Neural crest cell (in vitro differentiated cells): ENCODE measurements at places on chromosomes 12 and 14.

DNA sequence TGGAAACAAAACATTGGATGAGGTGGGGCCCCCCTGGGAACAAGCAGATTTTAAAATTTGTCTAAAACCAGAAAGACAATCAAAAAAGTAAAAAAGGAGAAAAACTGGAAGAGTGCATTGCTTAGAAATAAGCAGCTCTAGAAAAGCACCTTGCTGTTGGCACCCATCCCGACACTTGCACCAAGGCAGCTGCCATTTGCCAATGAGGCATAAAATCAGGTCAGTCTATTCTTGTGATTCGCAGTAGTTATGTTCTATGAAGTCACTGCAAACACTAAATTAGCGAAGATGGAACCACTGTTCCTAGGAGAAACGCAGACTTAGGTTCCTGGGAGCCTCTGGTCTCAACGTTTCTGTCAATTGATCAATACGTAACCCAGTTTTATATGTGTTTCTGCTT, 16.2 kb downstream of the VPS33A start:
- DNase-seq: no peak

GRCh38 chr12:50069539-50069938, 12.1 kb downstream of the ASIC1 start:
- no peak for DNase-seq

- DNase-seq: no peak
These were observed 120.7 kb downstream of the PIWIL1 start for GRCh38 chr12:130458341-130458740.

GRCh38 chr12:124909831-124910560, 4.5 kb downstream of the UBC start:
- DNase-seq: no peak

DNA sequence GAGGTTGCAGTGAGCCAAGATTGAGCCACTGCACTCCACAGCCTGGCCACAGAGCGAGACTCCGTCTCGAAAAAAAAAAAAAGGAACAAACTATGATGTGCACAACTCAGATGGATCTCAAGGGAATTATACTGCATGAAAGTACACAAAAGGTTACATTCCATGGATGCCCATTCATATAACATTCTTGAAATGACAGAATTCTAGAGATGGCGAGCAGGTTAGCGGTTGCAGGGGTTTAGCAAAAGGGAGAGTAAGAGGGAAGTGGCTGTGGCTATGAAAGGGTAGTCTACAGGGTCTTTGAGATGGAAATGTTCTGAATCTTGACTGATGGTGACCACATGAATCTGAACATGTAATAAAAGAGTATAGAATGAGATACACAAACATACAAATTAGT, 49.7 kb downstream of the CKB start:
- DNase-seq: no peak

DNA sequence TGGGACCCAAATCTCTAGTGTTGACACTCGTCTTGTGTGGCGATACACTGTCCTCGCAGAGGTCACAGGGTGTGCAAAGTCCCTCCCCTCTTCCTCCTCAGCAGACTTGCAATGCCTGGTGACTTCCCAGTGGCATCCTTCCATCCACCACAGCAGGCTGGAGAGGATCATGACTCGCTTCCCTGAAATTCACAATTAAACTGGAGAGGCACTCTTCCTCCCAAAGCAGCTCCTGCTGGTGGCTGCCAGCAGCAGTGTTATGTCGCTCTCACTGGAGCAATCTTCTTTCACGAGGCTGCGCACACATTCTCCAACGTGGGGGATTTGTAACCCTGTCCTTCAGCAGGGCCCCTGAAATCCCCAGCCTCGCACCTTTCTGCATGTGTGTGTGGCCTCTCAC, 145.2 kb upstream of the TMCC3 start:
- no peak for DNase-seq

- no peak for DNase-seq
These were observed 109.5 kb downstream of the AEBP2 start for GRCh38 chr12:19548834-19549233.

DNA sequence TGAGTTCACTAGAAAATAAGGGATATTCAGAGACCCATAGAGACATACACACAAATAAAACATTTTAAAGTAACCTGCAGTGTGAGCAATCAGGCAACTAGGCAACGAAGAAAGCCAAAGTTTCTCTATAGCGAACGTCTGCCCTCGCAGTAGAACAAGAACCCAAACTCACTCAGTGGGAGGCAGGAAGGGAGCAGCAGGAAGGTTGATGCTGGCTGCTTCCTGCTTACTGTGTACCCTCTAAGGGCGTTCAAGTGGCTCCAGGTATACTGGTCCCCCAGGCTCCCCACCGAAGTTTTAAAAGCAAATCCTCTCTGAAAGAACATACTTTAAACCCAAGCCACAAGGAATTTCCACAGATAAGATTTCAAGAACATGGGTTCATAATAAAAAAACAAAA, 249.3 kb downstream of the FOXN3 start:
- DNase-seq: no peak

- DNase-seq: no peak
These were observed 585.6 kb upstream of the MIS18BP1 start for GRCh38 chr14:45838597-45838996.

DNA sequence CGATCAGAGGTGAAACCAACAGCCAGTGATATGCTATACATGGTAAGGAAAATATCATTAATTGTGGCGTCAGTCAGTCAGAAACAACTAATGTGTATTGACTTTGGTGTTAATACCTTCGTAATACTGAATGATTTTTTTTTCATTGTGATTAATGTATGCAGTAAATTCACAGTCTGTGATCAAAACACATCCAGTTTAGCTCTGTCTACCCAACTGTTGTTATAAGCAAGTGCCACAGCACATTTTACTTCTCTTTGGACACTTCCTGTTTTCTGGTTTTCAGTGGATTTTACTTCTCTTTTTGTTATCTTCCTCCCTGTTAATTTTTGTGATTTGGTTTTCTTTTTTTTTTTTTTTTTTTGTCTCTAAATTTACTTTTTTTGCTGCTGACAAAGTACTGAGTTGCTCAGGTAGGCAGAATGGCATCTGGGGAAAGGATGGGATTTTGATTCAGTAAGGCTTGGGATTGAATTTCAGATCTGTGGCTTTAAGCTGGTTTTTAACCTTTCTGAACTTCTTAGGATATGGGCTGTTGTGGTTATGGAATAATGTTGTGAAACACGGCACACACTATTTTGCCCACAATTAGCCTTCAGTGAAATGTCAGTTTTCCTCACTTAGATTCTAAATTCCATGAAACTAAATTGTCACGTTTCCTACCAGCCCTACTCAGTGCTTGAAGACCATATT, 604 bp downstream of the GLIPR1 start:
- DNase-seq: no peak

GRCh38 chr12:26088998-26089397, 35.8 kb downstream of the BHLHE41 start:
- no peak for DNase-seq

DNA sequence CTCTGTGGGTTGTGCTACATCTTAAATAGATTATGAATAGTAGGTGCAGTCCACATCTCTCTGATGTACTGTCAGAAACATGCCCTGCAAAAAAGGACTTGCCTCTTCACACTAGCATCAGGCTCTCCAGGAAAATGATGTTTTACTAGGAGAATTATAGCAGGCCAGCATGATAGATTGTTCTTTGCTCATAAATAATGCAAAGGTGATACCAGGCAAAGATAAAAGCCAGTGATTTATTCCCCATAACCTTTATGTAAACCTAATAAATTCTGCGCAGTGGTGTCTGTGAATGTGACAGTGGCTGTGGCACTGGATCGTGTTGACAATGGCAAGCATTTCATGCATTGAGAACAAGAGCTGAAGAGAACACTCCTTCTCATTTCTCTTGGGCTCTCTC, 646.5 kb upstream of the SEL1L start:
- no peak for DNase-seq

- DNase-seq: no peak
These were observed 16.8 kb downstream of the GPATCH2L start for GRCh38 chr14:76168531-76168930.

- no peak for DNase-seq
These were observed 44.5 kb downstream of the LRTM2 start for GRCh38 chr12:1864867-1865266.

DNA sequence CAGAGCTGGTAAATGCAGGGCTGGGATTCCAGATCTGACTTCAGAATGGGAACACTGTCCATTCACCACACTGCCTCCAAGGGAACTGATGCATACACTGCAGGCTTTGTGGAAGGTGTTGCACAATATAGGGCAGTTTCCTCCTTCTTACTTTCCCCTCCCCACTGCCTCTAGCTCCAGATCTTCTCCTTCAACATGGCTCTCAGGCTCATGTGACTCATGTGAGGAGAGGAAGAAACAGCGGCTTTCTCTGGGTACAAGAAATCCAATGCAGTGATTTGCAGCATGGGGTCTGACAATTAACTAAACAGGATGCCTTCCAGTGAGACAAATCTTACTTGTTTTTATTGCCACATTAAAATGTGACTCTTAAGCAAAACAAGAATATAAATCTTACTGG, 447.6 kb upstream of the CCDC196 start:
- no peak for DNase-seq

GRCh38 chr12:7117670-7118069, 8.7 kb upstream of the C1RL start:
- DNase-seq: no peak

- no peak for DNase-seq
These were observed 38.0 kb upstream of the FOXN3 start for GRCh38 chr14:89454996-89455395.

DNA sequence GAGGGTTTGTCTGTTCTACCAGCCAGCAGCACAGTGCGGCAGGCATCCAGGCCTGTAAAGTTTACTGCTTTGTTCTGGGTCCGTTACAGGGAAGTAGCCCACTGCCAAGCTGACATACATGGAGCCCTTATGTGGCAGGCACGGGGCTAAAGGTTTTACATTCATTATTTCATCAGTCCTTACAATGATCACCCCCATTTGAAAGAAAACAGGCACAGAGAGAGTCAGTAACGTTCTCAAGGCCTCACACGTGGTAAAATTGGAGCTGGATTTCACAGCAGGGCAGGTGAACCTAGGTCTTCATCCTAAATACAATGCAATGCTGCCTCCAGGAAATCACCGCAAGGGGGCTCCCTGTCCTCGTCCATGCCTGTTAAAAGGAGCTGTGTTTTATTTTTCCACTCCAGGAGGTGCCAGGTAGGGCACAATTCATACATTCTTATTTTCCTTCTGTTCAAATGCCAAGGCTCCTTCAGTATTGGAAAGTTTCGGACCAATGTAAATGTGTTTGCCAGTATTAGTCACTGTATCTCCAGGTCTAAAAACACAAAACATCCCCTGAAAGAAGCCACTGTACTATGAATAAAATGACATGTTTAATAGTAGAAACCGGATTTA, 172.2 kb upstream of the GZMB start:
- peak; percentile 59 for DNase-seq

DNA sequence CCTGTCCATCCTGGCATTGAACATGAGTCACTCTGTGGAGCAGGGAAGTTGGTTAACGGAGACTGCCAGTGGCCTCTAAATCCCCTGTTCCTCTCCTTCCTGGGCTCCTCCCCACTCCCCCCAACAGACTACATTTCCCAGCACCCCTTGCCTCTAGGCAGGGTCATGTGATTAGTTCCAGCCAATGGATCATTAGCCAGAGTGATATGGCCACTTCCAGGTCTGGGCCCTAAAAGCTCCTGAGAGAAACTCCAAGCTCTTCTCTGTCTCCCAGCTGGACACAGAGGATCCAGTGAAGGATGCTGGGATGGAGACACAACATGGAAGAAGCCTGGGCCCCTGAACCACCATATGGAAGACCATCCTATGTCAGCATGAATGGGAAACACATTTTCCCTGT, 54.4 kb upstream of the RFLNA start:
- DNase-seq: no peak

GRCh38 chr12:105214670-105215375, 21.2 kb downstream of the APPL2 start:
- DNase-seq: no peak

- DNase-seq: no peak
These were observed 9.8 kb downstream of the EPYC start for GRCh38 chr12:90995010-90995409.

DNA sequence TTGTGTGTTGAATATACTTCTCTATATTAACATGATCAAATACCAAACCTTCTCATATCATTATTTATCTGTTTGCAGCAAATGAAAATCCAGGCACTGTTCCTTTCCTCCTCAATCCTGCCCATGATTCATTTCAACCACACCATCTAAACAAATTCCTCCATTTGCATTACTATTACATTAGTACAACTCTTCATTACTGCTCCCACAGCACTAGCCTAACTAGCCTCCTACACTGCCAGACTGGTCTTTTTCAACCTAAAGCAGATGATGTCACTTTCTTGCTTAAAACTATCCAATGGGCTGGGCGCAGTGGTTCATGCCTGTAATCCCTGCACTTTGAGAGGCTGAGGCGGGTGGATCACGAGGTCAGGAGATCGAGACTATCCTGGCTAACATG, 117.3 kb upstream of the MYF6 start:
- DNase-seq: no peak

GRCh38 chr12:64745980-64746379, 13.2 kb downstream of the GNS start:
- DNase-seq: no peak

- DNase-seq: peak; percentile 49
These were observed 34.3 kb upstream of the GAS2L3 start for GRCh38 chr12:100539202-100539601.

DNA sequence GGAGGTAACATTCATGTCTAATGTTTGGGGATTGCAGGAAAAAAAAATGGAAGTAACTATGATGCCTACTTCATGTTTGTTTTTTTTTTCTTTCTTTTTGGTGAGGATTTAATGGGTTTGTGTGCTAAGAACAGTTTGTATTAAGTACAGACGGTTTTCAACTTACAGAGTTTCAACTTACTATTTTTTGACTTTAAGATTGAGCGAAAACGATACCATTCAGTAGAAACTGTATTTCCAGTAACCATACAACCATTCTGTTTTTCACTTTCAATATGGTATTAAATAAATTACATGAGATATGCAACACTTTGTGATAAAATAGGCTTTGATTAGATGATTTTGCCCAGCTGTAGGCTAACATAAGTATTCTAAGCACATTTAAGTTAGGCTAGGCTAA, 10.4 kb downstream of the TECPR2 start:
- DNase-seq: no peak

- no peak for DNase-seq
These were observed 784 bp downstream of the PSMA6 start for GRCh38 chr14:35292770-35293561.

DNA sequence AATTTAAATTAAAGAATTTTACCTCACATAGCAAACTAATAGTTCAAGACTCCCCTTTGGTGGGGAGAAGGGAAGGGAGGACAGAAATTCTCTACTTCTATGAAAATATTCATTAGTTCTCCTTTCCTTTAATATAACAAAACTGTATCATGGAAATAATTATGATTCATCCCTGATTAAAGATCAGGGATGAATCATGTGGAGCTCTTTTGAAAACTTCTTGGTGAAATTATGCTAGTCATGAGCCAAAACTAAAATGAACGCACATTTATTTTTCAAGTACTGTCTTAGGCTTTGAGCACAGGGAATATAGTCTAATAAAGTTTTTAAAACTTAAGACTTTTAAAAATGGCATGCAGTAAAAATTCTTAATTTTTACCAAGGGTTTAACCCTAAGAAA, 17.1 kb downstream of the TMBIM4 start:
- DNase-seq: no peak
